ENCODE measurements at places on chromosomes 5 and 9.

DNA sequence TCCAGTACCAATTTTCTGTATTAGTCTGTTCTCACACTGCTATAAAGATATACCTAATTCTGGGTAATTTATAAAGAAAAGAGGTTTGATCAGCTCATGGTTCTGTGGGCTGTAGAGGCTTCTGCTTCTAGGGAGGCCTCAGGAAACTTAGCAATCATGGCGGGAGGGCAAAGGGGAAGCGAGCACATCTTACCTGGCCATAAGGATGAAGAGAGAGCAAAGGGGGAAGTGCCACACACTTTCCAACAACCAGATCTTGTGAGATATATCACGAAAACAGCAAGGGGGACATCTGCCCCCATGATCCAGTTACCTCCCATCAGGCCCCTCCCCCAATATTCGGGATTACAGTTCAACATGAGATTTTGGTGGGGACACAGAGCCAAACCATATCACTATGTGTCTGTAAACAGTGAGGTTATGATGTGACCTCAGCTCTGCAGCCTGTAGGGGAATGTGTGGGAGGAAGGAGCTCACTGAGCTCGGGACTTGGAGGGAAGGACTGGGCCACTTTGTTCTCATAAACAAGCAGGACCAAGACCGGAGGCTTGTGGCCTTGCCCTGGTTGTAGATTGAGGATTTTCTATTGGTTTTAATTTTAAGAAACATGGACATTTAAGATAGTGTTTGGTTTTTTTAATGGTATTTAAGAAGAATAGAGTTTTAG lies 85.2 kb downstream of the EHMT1 start:
- no peak for DNase-seq

DNA sequence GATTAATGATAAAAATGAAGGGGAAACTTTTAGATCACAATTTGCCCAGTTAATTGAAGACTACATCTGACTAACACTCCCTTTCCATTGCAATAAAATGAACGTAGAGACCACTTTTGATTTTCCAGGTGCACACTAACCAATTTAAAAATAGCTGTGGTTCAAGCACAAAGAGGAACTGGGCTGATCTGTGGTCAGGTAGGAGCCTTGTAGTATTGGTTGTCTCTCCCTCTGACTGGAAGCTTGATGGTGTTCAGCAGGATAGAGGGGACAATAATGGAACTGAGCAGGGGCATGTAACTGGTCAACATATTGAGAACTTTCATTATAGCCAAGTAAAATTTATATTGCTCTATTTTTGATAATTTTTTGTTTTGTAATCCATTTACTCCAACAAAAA lies 886.8 kb upstream of the SEMA6A start:
- no peak for DNase-seq

- DNase-seq: no peak
Observed at GRCh38 chr5:125065741-125066140, 319.3 kb upstream of the ZNF608 start.

- no peak for DNase-seq
Observed at GRCh38 chr5:219991-220390, 1.9 kb downstream of the SDHA start.

DNA sequence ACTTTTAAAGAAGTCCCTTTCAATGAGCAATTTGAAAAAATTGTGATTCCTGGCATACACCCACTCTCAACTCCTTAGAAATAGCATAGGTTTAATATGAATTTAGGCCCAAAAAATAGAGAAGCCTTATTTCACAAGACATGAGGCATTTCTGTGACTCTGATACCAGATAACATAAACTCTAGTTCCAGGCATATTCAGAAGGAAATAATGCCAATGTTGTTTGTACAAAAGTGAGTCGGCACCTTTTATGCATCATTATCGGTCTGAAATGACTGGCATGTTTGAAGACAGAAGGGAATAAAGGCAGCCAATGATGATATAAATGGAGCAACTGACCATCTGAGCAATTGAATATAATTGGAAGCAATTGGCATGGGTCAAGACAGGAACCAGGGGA lies 19.4 kb upstream of the RECK start:
- DNase-seq: no peak

GRCh38 chr5:75614176-75614575 lies 2.9 kb downstream of the ANKDD1B start:
- no peak for DNase-seq

GRCh38 chr5:26700759-26701384 lies 337.5 kb downstream of the CDH9 start:
- DNase-seq: no peak

GRCh38 chr9:18427691-18428090 lies 46.3 kb upstream of the ADAMTSL1 start:
- no peak for DNase-seq

GRCh38 chr5:38556599-38557307 lies at the start of gene LIFR:
Gene LIFR (minus strand): TSS chr5:38556646. CDS start chr5:38530647, 25,999 bp downstream.
- DNase-seq: peak; percentile 25

DNA sequence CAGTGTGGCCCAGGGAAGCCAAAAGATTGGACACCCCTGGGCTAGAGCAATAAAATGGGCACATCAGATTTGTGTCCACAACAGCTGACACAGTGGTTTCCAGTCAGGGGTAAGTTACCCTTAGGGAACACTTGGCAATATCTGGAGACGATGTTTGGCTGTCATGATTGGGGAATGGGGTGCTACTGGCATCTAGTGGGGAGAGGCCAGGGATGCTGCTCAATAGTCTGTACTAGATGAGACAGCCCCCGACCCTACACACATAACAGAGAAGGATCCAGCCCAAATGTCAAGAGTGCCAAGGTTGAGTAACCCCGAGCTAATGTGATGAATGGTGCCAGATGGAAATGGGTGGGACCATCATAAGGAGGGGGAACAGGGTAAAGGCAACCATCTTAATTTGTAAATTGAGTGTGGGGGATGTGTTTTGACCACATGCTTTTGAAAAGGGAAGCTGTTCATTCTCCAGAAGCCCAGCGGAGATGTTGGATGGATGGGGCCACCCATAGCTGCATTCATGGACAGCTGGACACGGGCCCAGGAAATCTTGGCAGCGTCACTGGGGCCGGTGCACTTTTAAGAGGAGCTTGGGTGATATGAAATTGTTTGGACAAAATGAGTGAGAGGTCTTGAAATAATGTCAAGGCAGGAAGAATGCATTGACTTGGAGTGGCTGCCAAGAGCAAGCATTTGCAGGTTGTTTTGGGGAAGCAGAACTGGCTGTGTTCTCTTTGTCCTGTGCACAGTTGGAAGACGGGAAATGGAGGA lies 33.4 kb downstream of the SYK start:
- no peak for DNase-seq

- DNase-seq: no peak
Observed at GRCh38 chr5:99070822-99071221, 142.0 kb upstream of the CHD1 start.

DNA sequence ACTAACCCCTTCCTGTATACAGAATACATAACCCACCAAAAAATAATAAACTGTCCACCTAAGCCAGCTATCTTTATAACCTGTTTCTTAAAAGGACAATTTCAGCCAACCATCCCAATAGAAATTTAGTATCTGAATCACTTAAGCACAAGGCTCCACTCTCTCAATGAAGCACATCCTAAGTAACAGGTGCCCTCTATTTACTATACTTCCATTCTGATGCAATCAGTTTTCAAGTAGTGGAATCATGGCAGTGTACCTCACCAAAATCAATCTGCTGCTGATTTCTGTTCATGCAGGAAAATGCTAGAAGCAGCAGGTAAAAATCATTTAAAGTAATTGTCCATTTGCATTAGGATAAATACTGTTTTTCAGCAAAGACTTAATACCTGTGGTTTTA lies 4.8 kb downstream of the MTX3 start:
- DNase-seq: no peak

- DNase-seq: peak; percentile 6
Observed at GRCh38 chr5:98933445-98934072, 4.8 kb upstream of the CHD1 start.

DNA sequence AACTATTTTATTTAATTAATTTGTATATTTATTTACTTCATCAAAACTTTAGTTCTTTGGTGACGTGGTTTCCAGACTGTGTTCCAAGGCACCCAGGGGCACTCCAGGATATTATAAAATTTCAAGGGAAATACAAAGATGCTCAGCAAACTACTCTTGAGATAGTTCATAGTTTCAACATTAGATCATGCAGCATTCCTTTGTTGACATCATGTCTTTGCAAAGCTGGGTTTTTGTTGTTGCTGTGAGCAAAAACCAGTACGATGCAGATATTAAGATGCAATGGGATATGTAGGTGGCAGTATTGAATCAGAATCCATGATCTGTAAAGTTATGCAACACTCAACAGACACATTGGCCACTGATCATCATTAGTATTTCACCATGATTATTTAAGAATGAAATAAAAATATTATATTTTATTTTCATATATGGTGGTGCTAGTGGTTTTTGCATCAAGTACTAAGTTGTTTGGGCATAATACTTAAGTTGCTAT lies 219.7 kb downstream of the ADCY2 start:
- no peak for DNase-seq

GRCh38 chr9:105662184-105663104 lies at the start of gene TAL2:
Gene TAL2 (plus strand): TSS chr9:105662457. CDS start chr9:105662497, 40 bp downstream.
- DNase-seq: no peak

GRCh38 chr5:53472279-53472678 lies 8.2 kb upstream of the FST start:
- no peak for DNase-seq

DNA sequence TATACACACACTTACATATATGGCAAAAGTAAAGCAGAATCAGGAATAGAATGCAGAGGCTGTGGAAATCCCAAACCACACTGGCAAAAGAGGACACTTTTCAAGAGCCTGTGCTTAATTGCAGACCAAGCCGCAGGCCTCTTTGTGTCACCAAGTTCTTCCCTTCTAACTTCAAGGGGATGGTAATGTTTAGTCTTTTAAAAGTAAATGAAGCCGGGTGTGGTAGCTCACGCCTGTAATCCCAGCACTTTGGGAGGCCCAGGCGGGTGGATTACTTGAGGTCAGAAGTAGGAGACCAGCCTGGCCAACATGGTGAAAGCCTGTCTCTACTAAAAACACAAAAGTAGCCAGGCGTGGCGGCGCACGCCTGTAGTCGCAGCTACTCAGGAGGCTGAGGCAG lies 28.7 kb downstream of the ROR2 start:
- DNase-seq: no peak

DNA sequence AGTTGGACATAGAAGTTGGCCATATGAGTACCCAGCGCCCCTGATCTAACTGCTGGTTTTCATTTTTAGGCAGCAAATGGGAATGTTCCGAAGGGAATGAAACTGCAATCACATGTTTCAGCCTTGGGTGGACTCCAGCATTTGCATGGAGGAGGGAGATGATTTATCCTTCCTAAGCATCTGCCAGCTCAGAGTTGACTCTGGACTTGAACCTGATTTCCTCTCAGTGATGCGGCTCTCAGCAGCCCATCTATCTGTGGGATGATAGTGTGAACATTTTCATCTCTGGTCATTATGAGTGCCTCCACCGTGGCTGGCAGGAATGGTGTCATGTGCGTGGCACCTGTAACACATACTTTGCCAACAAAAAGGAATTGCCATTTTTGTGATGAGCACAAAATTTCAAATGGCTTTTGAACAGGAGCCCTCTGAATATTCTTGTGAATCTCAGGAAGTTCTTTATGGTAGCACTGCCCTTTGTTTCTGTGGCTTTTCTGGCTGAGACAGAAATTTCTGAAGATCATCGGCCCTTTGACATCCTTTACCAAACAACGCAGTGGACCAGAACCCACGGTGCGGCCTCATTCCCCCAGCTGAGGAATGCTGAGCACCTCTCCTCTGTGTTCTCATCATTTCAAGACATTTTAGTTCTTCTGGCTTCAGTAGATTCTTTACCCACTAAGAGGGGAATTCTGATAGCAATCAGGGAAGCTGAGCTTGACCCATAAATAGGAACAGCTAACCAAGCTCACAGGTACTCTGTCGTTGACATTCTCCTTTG lies 28.5 kb downstream of the FUBP3 start:
- DNase-seq: no peak

DNA sequence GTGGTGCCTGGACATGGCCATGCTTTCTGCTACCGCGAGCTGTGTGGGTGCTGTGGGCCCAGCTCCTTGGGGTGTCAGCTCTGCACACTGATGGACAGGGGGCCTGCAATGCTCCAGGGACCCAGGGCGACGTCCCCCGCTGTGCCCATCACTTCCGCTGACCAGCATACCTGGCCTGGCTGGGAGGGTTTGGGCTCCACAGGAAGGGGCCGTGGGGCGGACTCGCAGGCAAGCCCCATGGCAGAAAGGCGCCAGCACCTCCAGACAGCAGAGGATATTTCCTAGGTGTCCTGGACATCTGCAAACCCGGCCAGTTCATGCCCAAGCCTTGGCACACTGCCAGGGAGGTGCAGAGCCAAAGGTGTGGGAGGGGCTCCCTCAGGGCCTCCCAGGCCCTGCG lies 295.8 kb upstream of the IRX4 start:
- no peak for DNase-seq

- DNase-seq: no peak
Observed at GRCh38 chr5:137215261-137215660, 283.9 kb downstream of the SPOCK1 start.

- DNase-seq: no peak
Observed at GRCh38 chr5:143235423-143235822, 168.1 kb downstream of the NR3C1 start.

- no peak for DNase-seq
Observed at GRCh38 chr9:137128862-137129455, 10.0 kb upstream of the GRIN1 start.

- no peak for DNase-seq
Observed at GRCh38 chr5:102903074-102903871, 148.2 kb downstream of the PAM start.

GRCh38 chr9:108579757-108580439 lies 275.9 kb downstream of the ACTL7B start:
- no peak for DNase-seq

- no peak for DNase-seq
Observed at GRCh38 chr5:76472335-76473008, 69.4 kb downstream of the IQGAP2 start.

DNA sequence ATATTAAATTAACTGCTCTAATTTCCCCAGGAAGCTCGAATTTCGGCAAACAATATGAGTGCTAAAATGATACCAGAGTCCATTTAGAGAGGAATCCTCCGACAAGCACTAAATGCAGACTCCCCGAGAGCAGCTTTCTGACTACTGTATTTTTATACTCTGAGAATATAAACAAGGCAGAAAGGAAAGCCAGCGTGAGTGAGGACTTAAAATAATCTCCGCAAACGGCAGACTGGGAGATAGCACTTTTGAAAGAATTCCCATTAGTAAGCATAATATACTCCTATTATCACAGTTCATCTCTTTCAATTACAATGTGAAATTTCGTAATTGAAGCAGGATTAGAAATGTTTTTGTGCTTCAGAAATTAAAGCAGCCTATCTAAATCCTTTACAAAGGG lies 269.4 kb upstream of the PANK3 start:
- no peak for DNase-seq

GRCh38 chr5:56588636-56589480 lies 226.5 kb upstream of the MAP3K1 start:
- peak; percentile 32 for DNase-seq

GRCh38 chr9:128078504-128079434 lies 10.7 kb downstream of the SLC25A25 start:
- no peak for DNase-seq

All from stimulated activated CD8-positive, alpha-beta memory T cell treated with anti-CD3 and anti-CD28 coated beads, Interleukin-15, amount 100 ng/mL, for 48 hours (primary cell).